ENCODE measurements at places on chromosomes 2 and 18.

DNA sequence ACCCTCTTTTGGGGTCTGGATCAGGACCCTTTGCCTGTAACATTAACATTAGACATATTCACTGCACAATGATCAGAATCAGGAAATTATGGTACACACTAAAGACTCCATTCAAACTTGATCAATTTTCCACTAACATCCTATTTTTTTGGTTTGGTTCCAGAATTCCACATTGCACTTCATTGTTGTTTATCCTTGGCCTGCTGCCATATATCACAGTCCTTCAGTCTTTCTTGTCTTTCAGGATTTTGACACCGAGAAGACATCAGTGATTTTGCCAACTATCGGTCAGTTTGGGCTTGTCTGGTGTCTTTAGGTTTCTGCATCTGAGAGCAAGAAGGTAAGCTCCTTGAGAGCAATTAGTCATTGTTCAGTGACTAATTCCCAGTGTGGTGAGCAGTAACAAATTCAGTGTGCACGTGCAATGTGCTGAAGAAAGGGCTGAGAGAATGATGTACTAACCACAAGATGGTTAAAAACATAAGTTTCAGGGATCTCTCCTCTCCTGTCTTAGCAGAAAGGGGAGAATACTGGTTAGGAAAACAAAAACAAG, 23.5 kb downstream of the MARCHF4 start:
- DNase-seq = no peak

DNA sequence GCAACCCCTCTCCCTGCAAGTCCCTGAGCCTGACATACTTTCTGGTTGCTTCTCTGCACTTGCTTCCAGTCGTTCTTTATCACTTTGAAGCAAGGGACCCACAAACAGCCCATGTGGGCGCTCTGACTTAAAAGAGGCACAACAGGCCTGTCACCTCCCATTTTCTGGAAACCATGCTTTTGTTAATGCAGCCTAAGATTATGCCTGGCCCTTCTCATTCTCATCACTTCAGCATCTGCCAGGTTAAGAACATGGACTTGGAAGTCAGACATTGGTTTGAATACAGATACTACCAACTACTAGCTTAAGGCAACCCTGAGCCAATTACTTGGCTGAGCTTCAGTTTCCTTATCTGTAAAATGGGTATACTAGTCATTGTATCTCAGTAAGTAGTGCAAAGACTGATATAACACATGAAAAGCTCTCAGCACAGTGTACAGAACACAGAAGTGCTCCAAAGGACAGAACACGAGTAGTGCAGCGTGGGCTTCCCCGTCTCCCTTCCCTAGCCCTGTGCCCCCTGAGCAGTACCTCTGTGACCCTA, 141.4 kb downstream of the TNS1 start:
- no peak for DNase-seq

GRCh38 chr2:189799531-189799930, 15.3 kb downstream of the PMS1 start:
- DNase-seq = no peak

DNA sequence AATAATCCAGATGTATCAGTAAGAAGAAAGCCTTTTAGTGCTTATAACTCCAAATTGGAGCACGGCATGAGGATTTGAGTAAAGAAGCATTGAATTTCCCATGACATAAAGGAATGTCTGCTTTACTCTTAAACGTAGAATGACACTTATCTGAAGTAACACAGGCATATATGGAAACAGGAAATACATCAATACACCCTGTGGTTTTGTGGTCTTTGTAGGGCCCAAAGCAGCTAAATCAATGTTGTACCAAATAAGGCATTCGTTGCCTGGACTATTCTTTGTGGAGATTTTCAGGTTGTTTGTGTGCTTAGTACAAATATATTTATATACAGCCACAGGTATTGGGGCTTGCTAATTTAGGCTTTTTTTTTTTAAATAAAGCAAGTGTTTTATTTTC, 660.5 kb downstream of the LRRTM4 start:
- no peak for DNase-seq

- peak; percentile 7 for DNase-seq
These were observed 39.3 kb upstream of the PARD3B start for GRCh38 chr2:204505946-204506345.
